ENCODE measurements at places on chromosomes 7 and 10. TPM values are rescaled to one million over a fixed set of nuclear protein-coding genes. Genes with fewer than 3 reads are reported as not detected.

The CACNB2 gene
- total RNA-seq, result not detected

The DLX6 gene
- not detected for total RNA-seq

The LRMDA gene
- 13.7 TPM for total RNA-seq

The UCN3 gene
- total RNA-seq, result not detected

The PPP1R9A gene
- total RNA-seq, result 0.74 TPM
